T-helper 17 cell (primary cell): ENCODE measurements at places on chromosomes 1 and 21.

DNA sequence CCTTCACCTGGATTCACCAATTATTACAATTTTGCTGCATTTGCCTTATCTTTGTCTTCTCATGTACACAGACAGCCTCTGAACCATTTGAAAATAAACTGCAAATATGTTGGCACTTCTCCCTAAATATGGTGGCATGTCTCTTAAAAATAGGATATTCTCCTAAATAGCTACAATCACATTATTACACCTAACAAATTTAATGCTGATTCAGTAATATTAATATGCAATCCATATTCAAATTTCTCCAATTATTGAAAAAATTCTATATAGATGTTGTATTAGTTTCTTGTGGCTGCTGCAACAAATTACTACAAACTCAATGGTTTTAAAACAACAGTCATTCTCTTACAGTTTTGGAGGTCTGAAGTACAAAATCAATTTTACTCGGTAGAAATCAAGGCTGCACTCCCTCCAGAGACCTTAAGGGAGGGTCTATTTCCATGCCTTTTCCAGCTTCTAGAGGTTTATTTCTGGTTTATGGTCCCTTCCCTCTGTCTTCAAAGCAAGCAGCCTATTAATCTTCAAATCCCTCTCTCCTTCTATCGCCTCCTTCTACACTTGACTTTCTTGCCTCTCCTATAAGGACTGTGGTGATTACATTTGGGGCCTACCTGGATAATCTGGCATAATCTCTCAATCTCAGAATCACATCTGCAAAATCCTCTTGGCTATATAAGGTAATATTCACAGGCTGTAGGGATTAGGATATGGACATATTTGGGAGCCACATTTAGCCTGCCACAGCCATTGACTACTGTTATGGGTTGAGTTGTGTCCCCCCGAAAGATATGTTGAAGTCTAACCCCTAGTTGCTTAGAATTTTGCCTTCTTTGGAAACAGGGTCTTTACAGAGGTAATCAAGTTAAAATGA, 52.5 kb upstream of the BOLA1 start:
- no peak for DNase-seq

GRCh38 chr1:26321315-26322041, 3.7 kb downstream of the CD52 start:
- DNase-seq, result peak; percentile 98

DNA sequence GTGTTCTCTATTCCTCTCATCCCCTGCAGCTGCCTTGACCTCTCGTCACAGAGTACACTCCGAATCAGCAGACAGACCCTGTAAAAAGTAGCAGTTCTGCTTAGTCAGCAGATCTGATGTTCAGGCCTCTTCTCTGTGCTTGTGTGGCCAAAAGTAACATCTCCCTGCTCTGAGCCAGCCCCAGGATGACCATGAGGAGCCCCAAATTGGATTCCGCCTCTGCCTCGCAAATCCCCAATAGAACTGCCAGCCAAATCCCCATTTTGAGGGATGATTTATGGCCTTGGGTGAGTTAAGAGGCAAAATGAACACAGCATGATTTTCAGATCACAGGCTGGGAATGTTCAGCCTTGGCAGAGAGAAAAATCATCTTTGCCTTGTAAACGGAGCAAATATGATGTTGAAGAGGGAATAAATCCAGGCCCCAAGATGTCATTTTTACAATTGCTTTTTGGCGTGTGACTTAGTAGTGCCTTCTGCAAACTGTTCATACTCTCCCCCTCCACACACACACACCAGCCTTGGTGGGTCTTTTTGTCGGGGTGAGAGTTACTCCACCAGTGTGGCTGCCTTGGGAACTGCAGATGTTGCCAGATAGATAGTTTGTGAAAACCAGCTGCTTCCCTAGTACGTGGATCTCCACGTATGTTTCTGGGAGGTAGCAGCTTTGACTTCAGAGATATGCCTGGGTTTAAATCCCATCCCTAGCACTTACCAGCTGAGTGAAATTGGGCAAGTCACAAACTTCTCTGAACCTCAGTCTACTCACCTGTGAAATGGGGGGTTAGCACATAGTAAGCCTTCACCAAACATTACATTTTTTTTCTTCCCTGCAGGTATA, 77.8 kb downstream of the MAN1C1 start:
- DNase-seq, result no peak

- DNase-seq, result no peak
Measured at GRCh38 chr1:3743421-3743820, 8.8 kb upstream of the CCDC27 start.

- no peak for DNase-seq
Measured at GRCh38 chr1:31900790-31901189, 37.4 kb downstream of the PTP4A2 start.

- DNase-seq, result no peak
Measured at GRCh38 chr1:164649146-164649545, 90.2 kb downstream of the PBX1 start.
